Activated naive CD4-positive, alpha-beta T cell treated with anti-CD3 and anti-CD28 coated beads, Interleukin-2, amount 50 U/mL, for 72 hours (primary cell): ENCODE measurements at places on chromosomes 6 and 20. TPM values are rescaled to one million over a fixed set of nuclear protein-coding genes. Genes with fewer than 3 reads are reported as not detected.
A peak's percentile ranks its signal among the peaks of the same experiment; 100 is the strongest.

DNA sequence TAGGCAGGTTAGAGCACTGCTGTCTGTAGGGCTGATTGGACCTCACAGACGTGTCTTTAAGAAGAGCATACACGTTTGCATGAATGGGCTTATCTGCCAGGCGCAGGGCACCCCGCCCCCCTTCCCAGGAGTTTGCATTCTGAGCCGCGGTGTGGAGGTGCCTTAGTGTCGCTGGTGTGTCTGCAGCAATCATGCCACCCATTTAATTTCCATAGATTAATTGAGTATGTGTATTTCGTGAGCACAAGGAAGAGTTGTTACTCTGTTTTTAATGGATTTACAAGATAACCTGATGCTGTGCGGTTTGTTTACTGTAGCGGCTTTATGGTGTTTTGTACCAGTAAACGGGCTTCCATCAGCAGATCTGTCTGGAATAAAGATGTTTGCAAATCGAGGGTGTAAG lies 107.7 kb downstream of the ZDHHC14 start:
- no peak for DNase-seq

C20orf141 gene
- total RNA-seq = not detected

DNA sequence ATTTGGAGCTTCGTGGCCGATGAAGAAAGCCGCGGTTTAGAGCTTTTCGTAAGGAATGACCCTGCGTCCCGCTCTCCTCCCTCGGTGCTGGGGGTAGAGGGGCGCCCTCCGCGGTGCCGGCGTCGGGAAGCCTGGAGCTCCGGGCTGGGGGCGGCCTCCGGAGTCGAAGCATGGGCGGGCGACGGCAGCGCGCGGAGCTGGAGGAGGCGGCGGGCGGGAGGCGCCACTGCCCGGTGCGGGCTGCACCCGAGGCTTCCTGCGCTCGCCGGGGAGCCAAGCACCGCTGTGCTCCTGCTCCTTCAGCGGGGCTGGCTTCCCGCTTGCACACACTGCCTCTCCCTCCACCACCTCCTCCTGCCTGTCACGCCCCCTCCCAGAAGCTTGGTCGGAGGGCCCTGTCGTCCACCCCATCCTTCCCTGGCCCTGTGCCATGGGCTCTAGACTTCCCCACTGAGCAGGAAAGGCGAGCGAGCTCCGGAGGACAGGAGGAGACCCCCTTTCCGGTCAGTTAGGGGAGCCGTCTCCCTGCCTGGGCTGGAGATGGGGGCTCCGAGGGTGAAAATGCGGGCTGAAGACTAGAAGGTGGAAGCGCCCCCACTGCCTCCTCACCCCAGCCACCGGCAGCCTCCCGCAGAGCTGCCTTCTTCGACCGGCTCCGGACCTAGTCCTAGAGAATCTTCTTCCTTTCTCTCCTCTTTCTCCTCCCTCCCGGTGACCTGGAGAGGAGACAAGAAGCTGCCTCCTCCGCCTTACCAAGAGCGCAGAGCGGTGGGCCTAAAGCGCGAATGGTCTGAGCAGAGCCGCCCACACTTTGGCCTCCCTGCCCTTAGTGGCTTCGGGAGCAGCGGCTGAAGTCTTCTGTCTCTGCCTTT lies 1.8 kb downstream of the CDH4 start:
- no peak for DNase-seq

DNA sequence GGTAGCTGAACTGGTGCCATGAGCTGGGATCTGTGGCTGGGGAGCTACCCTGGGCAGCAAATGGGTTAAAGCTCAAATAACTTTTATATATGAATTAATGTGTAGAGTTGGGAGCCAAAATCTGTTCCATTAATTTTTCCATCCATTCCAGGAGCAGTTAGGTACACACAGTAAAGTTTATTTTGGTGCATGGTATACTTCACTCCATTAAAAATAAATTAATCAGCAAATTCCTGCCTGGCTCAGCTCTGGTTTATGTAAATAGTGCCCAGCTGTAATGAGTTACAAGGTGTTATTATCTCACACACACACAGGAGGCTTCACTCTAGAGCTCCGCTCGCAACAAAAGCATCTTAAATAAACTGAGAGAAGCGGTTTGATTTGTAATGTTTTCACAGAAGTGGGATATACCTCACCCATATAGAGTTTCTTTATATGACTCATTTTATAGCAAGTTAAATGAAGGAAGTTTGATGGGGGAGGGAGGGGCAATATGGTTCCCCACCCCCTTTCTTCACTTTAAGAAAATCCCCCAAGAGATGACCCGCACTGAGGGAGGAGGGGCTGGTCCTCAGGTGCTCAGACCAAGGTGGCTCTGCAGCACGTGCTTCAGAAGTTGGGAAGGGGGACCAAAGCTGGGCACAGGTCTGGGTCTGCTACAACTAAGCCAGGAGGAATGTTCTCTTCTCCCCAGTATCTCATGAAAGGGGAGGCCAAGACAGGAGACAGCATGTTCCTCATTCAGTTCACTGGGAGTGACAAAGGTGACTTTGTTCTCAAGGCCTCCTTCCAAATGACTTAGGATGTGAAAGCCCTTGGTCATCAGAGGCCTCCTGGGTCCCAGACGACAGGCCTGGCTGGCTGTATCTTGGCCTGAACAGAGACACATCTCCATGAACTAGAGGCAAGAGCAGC lies 10.5 kb upstream of the FAM83C start:
- no peak for DNase-seq

DNA sequence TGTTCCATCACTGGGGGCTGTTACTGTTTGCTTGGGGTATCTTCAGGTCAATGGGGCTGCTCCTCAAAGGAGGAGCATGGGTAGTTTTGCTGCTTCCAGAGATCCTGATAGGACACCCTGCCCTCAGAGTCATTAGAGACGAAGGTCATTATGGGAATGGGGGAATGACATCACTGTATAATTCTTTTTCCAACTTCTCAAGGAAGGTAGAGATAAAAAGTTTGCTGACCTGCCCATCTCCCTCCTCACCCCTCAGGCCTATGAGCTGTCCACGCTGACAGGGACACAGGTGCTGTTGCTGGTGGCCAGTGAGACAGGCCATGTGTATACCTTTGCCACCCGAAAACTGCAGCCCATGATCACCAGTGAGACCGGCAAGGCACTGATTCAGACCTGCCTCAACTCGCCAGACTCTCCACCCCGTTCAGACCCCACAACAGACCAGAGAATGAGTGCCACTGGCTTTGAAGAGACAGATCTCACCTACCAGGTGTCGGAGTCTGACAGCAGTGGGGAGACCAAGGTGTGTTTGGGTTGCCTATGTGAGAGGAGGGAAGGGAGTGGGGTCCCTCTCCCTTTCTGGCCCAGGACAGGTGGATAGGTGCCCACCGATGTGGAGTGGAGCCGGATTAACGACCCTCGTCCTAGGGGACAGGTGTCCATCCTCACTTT lies 2.7 kb downstream of the SRF start:
- no peak for DNase-seq

GRCh38 chr6:149140137-149140909 lies 177.2 kb upstream of the TAB2 start:
- peak; percentile 61 for DNase-seq

RBBP8NL gene
- total RNA-seq = not detected

OR5V1 gene
- not detected for total RNA-seq

DNA sequence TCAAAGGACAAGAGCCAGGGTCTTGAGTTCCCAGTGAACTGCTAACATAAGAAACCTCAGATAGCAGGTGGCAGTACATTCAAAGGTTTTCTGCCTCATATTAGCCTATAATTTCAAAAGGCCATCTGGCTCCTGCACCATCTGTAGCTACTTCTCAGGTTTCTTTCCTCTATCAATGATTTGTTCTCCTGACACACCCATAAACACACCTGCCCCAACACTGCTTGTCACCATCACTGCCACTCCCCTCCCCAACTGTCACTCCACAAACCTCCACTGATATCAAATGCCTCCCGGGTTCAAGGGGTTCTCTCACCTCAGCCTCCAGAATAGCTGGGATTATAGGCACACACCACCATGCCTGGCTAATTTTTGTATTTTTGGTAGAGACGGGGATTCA lies 152.7 kb upstream of the SLC22A16 start:
- DNase-seq = no peak

GRCh38 chr6:33748841-33749240 lies 2.1 kb upstream of the IP6K3 start:
- no peak for DNase-seq

- no peak for DNase-seq
These were observed 6.5 kb upstream of the USP45 start for GRCh38 chr6:99521633-99522151.

LRRC73 gene
- 0.12 TPM for total RNA-seq

TP53INP2 gene
- 5.1 TPM for total RNA-seq

TGM3 gene
- not detected for total RNA-seq

DNA sequence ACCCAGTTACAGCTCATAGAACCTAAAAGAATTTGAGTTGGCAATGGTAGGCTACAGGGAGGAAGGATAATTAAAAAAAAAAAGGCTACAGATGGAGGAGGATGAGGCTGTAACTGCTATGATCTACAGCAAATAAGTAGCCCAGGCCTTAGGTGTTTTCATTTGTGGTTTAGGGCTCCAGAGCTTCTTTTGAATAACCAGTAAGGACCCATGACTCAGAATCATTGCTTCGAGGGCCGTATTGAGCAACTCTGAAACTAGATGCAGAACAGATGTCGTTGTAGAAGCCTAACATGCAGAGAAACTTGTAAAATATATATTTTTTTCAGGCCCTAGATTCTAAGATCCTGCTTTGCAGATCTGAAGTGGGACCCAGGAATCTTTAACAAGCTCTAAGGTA lies 19.0 kb upstream of the ASIP start:
- no peak for DNase-seq

DNAH8 gene
- not detected for total RNA-seq

- DNase-seq = no peak
These were observed 144.6 kb downstream of the ELOVL4 start for GRCh38 chr6:79802657-79803300.

GRCh38 chr6:87408721-87409155 lies 966 bp downstream of the CFAP206 start:
- DNase-seq = no peak

DNA sequence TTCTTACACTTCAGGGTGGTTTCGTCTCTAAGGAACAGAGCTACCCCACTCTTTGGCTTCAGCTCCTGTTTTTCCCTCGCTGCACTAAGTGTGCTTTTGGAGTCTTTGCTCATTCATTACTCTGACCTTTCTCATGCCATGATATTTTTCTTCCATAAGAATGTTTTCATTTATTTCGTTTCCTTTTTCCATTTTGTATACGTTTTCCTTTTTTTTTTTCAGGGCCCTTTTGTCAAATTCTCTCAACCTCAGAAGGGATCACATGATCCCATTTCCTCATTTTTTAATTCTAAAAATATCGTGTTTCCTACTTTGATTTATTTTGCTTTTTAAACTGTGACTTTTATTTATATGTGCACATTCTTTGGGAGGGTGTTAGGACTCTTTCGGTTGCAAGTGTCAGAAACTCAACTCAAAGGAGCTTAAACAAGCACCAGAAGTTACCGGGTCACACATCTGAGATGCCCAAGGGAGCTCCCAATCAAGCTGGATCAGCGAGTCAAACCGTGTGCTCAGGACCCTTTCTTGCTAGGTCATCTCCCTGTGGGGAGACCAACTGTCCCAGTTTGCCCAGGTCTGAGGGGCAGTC lies 40.6 kb downstream of the GCNT2 start:
- no peak for DNase-seq

GRCh38 chr6:6699741-6700367 lies 111.3 kb downstream of the LY86 start:
- DNase-seq = no peak

DNA sequence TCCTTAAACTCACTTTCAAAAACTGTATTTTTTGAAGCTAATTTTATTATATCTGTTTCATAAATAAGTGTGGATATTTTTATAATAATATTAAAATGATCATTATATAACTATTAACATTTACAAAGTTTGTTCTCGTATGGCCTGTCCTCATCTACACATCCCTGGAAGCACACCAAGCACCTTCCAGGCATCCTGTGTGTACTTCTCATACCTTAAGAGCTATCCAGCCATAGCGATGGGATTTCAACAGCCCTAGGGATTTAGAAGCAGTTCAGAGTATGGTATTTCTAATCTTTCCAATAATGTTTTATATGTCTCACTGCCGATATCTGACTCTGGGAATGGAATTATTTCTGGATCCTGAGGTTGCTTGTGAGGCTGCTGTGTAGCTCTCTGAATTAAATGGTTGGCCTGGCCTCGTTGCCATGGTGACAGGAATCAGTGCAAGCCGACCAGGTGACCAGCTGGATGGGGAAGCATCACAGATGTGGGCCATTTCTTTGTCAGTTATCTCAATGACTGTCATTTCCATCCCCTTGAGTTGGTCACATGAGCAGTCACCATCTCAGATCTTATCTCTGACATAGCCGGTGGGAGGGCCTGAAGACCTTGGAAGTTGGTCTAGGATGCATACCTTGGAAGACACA lies 265.2 kb upstream of the RIN2 start:
- no peak for DNase-seq

DNA sequence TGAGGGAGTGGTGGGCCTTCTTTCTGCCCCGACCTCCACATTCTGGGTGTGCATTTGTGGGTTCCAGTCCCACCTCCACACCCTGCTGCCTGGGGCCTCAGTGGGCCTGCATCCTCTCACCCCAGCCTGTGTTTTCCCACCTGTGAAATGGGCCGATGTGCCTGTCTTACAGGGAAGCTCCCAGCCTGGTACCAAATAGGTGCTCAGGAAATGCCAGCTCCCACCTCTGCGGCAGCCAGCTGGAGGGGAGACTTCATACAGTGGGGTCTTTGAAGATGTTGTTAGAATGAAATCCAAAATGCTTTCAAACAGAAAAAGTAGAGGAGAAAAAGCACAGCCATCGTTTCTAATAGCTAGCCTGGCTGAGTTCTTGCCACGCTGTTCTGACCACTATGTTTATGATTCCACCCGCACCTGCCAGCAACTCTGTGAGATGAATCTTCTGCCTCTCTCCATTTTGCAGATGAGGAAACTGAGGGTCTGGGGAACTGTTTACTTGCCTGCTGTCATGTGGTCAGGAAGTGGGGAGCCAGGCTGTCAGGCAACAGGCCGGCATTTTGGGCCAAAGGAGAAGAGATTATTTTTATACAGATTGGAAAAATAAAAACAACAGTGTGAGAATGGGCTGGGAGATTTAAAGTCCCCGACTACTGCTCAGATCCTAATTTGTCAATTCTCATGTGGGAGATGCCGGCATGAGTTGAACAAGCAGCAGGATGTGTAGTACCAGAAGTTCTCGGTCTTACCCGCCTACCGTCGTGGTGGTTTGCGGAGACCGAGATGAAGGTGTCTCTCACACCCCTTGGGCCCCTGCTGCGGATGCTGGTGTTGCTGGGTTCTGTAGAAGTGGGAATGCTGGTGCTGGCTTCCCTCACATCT lies 4.6 kb downstream of the TMEM181 start:
- no peak for DNase-seq

MRPS26 gene
- total RNA-seq = 60.0 TPM

CYB5R4 gene
- 25.8 TPM for total RNA-seq

GRCh38 chr6:6892744-6893583 lies 214.8 kb upstream of the RREB1 start:
- no peak for DNase-seq

DNMT3B gene
- 2.2 TPM for total RNA-seq
